Stimulated activated CD4-positive, alpha-beta T cell treated with anti-CD3 and anti-CD28 coated beads, Interleukin-4, amount 100 ng/mL, for 48 hours (primary cell): ENCODE measurements at places on chromosomes 3 and 15.

- no peak for DNase-seq
These were observed 301.4 kb downstream of the OCA2 start for GRCh38 chr15:27797765-27798164.

DNA sequence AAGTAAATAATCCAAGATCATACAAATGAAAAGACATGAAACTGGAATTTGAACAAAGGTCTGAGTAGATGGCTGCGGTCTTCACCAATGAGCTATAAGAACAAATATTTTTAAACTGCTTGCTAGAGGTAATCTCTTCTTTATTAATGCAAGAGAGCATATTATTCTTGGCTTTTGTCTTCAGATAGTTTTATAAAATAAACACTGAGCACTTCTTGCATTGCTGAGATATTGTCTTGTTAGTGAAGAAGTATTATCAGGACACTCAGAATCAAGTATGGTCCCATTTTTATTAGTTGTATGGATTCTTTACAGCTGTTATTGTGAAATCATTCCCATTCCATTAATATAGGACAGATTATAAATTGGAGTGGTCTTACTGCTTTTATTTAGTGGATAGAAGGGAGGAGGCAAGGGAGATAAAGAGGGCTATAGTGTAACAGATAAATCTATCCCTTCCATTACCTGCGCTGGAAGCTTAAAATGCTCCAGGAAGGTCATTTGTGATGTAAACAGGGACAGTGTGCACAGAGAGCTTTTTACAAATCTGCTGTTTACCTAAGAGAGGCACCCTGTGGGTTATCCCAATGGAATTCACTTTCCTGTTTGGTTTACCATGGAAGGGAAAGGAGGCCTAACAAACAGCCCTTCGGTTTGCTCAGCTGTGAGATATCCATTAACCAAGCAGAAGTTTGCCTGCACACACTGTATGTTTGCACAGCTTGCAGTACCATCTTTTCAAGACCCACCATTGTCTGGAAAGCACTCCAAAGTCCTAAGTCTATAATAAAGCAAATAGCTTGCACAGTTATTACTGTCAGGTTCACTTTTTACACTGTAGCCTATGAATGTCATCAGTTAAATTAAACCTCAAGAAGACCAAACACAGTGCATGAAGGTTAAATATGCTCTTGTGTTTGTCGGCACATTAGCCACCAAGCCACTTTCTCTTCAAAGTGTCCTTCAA lies 347.7 kb upstream of the TGFBR2 start:
- DNase-seq = no peak

GRCh38 chr15:67149773-67150022 lies 84.3 kb downstream of the SMAD3 start:
- DNase-seq = no peak

- DNase-seq = no peak
These were observed 98.6 kb upstream of the ARHGEF26 start for GRCh38 chr3:154022606-154023005.

DNA sequence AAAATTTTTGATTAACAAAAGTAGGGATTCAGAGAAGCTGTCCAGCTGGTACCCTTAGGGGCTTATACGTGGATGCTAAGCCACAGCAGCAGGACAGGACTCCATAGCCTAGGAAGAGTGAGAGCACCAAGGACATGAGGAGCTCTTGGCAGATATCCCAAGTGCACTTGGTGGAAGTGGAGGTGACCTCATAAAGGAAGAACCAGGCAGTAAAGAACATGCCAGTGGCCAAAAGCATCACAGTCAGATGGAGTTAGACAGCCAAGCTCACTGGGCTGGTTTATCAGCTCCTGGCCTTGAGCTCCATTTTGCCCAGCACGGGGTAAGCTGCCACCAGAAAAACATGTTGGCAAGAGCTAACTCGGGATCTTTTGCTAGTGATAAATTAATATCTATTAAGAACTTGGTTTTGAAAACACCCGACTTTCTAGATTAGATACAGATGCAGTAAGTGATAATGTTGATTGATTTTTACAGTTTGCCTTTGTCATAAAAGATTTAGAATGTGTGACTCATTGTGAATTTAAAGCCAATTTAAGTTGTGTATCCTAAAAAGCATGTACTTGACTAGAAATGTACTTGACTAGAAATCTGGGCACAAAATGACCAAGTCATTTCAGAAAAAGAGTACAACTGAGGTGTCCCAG lies 108.0 kb downstream of the CMSS1 start:
- no peak for DNase-seq

- no peak for DNase-seq
These were observed 27.6 kb upstream of the ARL6 start for GRCh38 chr3:97736928-97737327.

- no peak for DNase-seq
These were observed 40.7 kb downstream of the TNIK start for GRCh38 chr3:171419457-171419856.

DNA sequence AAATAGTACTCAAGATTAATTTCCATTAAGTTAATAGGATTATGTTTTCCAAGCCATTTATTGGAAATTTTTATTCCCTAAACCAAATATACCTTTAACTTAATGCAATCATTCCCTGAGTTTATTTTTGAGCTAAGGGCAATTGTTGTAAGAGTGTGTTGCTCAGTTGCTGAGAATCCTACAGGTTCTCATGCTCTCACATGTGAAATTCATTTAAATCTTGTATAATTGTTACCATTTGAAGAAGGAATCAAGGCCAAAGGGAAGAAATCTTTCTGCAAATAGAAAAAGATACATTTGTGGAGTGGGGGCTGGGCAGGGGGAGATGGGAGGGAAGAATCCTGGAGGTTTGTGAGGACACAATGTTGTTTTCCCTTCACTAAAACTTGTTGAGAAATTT lies 202.7 kb upstream of the STRIT1 start:
- no peak for DNase-seq

- DNase-seq = no peak
These were observed 1050.2 kb downstream of the AGBL1 start for GRCh38 chr15:87129916-87130315.

GRCh38 chr3:188937389-188937788 lies 234.4 kb upstream of the TPRG1 start:
- no peak for DNase-seq

DNA sequence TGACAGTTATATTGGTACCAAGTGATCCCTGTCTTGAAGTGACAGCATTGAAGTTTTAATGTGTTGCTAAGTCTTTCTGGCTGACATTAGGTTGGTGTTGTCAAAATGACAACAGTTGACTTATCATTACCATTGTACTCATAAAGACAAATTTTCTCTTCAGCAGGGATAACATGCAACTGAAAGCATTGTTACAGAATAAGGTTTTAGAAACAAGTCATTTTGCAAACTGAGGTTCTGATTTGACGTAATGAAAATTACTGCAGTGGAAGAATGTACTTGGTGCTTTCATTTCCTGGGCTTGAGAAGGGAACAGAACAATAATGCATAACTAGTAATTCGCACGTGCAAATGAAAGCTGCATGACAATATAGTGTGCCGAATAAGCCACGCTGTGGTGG lies 75.1 kb downstream of the MOBP start:
- no peak for DNase-seq

- DNase-seq = no peak
These were observed 61.3 kb downstream of the ZDHHC19 start for GRCh38 chr3:196149831-196150301.

DNA sequence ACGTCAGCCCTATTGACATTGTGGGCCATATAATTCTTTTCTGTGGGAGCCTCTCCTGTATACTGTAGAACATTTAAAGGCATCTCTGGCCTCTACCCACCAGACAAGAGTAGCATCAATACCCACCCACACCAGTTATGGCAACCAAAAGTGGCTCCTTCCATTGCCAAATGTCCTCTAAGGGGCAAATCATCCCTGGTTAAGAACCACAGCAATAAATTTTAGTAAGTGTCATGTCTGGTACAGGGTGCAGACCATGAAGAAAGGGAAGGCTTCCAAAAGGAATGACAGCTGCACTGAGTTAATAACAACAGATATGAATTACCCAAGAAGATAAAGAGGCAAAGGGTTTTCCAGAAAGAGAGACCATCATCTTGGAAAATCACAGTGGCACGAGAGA lies 6.9 kb upstream of the CLDN18 start:
- no peak for DNase-seq

- no peak for DNase-seq
These were observed 229.2 kb downstream of the CDIN1 start for GRCh38 chr15:36808411-36809160.
